T-helper 2 cell (primary cell): ENCODE measurements at places on chromosomes 6 and 20.
A peak's percentile ranks its signal among the peaks of the same experiment; 100 is the strongest.

- DNase-seq: no peak
These were observed 491 bp downstream of the GPSM3 start for GRCh38 chr6:32191696-32192607.

DNA sequence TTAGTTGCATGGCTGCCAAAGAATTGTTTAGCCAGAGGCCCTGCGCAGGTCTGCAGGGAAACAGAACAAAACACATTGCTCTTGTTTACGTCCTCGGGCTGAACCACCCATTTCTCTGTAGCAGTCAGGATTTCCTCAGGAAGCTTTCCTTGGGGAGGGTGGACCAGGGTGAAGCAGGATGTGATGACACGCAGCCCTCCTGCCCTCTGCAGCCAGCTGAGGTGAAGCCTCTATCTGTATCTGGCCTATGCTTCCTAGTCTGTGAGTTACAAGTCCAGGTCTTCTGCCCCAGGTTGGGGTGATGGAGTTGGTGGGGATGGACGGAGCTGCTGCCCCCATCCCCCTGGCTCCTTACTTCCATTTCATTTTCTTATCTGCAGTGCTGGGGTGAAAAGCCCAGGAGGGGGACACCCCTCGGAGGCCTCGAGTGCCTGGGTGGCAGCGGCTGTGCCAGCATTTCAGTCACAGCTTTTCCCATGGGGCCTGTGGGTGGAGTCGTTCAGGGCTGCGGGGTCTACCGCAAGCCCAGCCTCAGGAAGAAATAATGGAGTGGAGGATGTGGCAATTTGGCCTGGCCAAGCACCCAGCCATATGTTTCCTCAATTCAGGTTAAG, 24.9 kb downstream of the SASH1 start:
- no peak for DNase-seq

DNA sequence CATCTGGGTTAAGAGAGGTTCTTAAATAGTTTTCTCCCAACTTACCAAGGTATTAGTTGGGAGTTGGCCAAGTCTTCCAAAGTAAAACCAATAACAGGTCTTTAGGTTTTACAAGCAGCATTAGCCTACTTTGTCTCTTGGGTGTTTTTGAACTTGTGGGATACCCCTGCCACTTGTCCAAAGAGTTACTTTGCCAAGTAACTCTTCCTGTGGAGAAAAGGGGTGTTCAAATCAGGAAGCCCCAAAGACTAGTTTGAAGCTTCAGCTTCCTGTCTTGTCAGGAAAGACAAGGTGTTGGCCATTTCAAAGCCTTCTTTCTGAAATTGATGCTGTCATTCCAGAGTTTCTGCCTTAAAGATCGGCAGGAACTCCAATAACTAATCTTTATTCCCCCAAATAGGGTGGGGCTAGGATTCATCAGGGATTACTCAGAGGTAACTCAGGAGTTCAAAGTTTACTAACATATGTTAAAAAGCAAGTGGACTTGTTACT, 822 bp downstream of the RAB22A start:
- DNase-seq: no peak

DNA sequence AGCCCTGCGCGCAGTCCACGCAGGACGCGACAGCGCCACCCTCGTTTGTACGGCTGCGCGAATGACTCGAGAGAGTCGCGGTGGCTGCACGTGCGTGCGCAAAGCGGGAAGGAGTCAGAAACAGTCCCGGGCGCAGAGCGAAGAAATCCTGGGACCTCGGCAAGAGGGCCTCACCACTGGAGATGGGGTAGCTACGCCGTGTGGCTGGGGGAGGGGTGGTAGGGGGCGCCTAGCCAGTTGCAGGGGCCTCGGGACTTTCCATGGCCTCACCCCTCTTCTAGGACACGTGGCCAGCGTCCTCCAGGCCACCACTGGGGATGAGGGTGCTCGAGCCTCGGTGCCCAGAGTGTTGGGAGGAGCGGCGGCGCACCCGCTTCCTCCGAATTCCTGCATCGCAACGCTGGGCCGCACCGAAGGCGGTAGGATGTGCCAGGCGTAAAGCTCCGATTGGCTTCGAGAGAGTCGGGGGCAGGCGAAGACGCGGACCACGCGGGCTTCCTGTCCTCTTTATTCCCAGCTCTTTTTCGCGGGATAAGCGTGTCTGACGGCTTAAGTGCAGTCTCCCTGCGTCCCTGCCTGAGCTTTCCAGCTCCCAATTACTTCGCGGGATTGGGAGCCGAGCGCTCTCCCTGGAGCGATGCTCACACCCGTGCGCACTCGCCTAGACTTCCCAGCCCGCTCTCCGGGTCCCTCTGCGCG, 38.7 kb downstream of the NCR2 start:
- DNase-seq: no peak

- DNase-seq: no peak
These were observed 226.2 kb downstream of the SYNDIG1 start for GRCh38 chr20:24695529-24696225.

- DNase-seq: no peak
These were observed 279.2 kb downstream of the PTPRK start for GRCh38 chr6:128241216-128241615.

DNA sequence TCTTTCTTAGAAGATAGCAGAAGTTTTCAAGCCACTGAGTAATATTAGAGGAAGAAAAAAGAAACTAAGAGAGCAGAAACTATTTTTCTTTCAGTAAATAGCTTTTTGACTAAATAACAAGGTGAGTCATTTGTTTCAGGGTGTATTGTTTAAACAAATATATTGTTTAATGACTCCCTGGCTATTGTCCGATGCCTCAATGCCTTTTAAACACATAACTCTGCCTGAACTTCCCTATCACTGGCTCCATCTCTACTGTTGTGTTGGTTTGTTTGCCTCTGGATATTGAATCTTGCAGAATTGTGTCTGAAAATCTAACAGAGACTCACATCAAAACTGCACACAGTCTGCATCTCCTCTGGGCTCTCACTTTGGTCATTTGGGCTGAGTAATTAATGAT, 19.6 kb upstream of the CLIC5 start:
- no peak for DNase-seq

- no peak for DNase-seq
These were observed 23.1 kb downstream of the ENPP3 start for GRCh38 chr6:131660195-131660594.

- DNase-seq: no peak
These were observed 44.7 kb downstream of the NFATC2 start for GRCh38 chr20:51497542-51498467.

GRCh38 chr6:165186441-165187205, 122.8 kb downstream of the C6orf118 start:
- DNase-seq: no peak

GRCh38 chr6:45421709-45422502, 44.2 kb upstream of the SUPT3H start:
- DNase-seq: peak; percentile 26

- no peak for DNase-seq
These were observed 12.2 kb downstream of the SUN5 start for GRCh38 chr20:32991792-32992641.

GRCh38 chr20:15708984-15709598, 864.2 kb downstream of the KIF16B start:
- DNase-seq: peak; percentile 26

DNA sequence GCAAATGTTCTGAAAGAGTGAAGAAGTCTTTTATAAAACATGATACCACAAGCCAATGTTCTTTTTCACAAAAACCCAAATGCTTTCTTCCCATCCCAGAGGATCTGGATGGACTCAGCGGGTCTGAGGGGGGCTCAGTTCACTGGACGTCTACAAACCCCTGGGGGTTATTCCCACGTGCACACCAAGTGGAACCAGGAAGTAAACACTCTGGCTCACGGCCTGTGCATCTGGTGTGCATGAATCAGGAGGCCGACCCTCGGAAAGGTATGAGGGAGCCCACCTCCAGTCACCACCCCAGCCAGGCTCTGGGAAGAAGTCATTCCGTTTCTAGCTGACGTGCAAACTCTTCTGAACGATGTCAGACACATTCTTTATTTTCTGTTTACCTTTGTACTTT, 252.2 kb downstream of the DLL1 start:
- DNase-seq: no peak

GRCh38 chr6:34115403-34115795, 30.5 kb downstream of the GRM4 start:
- peak; percentile 11 for DNase-seq

GRCh38 chr6:80441131-80441530, 334.7 kb downstream of the BCKDHB start:
- no peak for DNase-seq

GRCh38 chr6:328136-328670, 35.9 kb downstream of the DUSP22 start:
- DNase-seq: no peak

DNA sequence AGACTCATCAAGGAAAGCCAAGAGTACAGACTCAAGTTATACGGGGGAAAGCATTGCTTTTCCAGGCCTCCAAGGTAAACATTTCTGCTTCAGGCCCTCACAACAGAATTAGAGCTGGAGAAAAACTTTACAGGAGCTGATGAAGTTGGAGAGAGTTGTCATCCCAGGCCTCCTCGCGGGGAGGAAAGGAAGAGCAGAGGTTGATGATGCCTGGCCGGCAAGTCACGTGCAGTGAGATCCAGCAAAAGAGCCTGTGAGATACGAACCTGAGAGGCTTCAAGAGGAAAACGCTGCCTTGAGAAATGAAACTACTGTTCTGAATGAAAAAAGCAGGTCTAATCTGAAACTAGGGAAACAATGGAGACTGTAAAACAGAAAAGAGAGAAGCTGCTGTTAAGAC, 122.9 kb downstream of the FAM120B start:
- no peak for DNase-seq

DNA sequence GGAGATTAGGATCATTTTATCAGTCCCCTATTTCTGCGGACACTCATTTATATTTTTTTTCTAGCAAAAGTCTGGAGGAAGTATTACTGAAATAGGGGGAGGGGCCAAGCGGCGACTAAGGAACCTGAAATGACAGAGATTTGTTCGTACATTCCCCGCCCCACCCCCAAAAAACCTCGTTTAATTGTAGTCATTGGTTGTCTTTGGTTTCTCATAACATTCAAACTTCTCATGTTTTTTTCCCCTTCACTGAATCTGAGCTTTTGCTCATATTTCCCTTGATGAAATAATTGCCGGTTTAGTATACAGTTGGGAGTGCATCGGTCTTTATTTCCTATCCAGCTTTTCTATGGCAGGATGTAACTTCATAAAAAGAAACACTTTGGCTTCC, 768 bp upstream of the FYN start:
- no peak for DNase-seq

DNA sequence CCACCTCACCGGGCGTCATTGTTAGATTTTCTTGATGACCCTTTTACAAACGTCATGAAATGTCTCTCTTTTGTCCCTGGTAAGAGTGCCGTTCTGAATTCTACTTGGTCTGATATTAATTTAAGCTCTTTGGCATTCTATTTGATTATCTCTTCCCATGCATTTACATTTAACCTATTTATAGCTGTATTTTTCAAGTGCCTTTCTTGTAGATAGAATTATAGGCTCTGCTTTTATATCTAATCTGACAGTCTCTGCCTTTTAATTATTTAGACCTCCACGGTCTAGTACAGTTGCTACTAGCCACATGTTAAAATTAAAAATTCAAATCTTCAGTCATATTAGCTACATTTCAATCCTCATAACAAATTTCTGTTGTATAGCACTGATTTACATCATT, 12.6 kb downstream of the RAB22A start:
- no peak for DNase-seq

- no peak for DNase-seq
These were observed 654 bp downstream of the TMEM14C start for GRCh38 chr6:10723567-10723881.

DNA sequence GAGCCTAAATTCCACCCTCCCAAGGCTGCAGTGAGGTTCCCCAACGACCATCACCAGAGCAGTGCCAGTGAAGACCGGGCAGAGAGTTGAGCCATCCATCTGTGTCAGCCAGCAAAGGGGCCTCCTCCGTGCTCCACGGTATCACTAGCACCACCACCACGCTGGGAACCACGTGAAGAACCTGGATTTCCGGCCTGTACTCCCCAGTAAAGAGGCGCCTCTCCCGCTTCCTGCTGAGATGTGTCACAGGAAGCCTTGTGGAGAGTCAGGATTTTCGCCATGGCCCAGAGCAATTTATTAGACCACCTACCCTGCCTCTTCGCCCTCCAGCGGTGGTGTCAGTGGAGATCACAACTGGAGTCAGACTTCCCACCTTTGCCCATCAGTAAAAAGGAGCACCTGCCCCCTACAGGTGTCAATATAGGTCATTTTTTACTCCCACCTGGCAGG, 28.8 kb downstream of the CPXM1 start:
- DNase-seq: no peak

DNA sequence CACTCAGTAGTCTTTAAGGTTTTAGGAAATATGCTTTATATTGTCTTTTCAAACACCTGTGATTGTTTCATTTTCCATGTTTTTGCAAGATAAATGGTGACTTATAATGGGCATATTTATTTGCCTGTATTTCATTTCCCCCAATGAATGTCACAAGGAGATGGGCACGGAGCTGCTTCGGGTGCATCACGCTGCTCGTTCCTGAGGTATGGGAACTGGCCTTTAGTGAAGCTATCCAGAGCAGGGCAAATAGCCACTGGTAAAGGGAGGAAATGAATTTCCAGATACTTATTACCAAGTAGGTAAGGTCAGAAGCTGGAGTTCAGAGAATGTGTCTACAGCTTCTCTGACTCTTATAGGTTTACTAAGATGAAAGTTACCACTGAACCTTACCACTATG, 3.7 kb downstream of the POU3F2 start:
- no peak for DNase-seq

- no peak for DNase-seq
These were observed 50.6 kb downstream of the SRC start for GRCh38 chr20:37396416-37397075.

- DNase-seq: no peak
These were observed 384.1 kb downstream of the LAMA2 start for GRCh38 chr6:129267028-129267427.

GRCh38 chr20:62659488-62660239, 17.4 kb downstream of the SLCO4A1 start:
- no peak for DNase-seq

DNA sequence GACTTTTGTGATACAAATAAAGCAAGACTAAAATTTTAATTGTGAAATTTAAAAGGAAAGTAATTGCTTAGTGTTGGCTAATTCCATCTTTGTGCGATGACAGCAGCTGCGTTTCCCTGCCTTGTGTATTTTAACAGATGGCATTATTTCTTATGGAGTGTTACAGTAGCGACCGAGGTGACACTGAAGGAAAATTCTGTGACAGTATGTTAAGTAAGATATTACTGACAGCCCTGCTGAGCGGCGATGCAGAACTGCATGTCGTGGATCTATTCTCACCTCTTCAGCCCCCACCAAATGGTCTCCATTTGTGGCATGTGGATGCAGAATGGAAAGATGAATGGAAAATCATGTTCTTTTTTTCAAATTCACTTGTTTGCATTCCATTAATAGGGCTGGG, 289.4 kb downstream of the RNF144B start:
- DNase-seq: no peak

DNA sequence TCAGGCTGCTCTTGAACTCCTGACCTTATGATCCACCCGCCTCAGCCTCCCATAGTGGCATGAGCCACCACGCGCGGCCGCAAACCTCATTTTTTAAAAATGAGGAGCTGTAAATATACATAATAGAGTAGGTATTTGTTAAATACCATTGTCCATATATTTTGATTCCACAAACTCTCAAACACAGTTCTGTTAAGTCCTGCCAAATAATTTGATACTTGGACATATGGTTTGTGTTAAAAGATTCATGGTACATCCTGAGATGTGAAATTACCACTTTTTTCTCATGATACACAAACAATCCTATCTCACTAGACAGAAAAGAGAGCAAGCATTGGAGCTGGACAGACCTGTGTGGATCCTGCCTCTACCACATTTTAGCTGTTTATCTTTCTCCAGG, 334.1 kb upstream of the KCNQ5 start:
- no peak for DNase-seq

GRCh38 chr6:115554060-115554459, 506.6 kb downstream of the FRK start:
- no peak for DNase-seq

GRCh38 chr20:33645072-33645358, 17.1 kb upstream of the C20orf144 start:
- DNase-seq: no peak
